ENCODE measurements at places on chromosomes 12 and 14.

DNA sequence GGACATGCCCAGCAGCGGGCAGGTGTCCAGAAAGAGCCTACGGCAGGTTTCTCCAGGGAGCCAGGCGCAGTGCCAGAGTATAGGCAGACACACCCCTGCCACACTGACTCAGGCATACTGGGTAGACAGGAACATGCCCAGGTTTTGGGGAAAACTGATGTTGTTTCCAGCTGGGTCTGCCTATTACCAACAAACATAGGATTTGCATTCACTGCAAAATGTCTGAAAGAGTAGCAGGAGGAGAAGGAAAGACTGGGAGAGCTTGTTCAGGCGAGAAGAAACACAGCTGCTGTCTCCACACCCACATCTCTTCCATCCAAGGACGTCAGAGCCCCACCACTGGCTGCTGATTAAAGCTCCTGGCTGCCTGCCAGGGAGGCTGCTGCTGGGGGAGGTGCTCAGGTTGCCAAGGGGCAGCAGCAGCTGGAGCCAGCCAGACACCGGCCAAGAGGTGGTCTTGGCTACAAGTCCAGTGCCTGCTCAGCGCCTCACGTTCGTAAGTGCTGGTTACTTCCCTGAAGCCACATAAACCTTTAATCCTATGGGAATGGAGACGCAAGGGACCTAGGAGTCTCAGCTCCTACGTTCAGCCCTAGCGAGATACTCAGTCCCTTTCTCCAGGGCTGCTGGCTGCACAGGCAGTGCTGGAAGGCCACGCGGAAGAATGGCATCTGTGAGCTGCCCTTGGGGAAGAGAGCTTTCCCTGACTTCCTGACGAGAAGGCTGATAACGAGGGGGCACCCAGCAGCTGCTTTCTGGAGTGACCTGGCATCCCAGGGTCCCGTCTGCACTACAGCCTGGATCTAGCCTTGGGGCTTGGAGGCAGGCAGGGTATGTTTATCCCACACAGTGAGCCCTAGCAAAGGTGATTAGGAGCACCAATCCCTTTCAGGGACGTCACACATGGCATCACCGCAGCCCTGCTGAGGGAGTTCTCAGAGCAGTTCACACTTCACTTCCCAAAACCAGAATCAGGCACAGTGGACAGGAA is 58.1 kb downstream of the PLEKHG3 start:
- peak; percentile 75 for DNase-seq

DNA sequence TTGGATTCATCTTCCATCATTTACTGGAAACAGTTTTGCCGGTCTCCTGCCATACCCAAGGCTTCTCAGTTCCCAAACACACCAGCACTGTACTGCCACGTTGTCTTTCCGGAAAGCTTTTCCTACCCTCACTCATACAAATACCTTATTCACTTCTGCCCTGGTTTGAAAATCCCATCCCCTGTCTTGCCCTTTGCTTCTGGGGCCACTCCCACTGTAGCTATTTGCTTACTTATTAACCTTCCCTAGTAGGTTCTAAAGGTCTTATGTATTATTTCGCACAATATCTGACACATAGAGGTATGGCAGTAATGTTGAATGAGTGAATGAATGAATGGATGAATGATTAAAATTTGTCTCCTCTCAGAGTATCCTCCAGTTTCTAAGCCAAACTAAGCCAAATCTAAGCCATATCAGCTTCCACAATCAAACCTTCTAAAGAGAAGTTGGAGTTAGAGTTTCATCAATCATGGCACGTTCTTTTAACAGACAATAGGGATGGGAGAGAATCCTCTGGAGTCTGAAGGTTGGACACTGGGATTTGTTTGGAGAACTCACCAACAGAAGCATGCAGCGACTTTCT is 18.6 kb downstream of the TSPAN8 start:
- DNase-seq, result peak; percentile 83

DNA sequence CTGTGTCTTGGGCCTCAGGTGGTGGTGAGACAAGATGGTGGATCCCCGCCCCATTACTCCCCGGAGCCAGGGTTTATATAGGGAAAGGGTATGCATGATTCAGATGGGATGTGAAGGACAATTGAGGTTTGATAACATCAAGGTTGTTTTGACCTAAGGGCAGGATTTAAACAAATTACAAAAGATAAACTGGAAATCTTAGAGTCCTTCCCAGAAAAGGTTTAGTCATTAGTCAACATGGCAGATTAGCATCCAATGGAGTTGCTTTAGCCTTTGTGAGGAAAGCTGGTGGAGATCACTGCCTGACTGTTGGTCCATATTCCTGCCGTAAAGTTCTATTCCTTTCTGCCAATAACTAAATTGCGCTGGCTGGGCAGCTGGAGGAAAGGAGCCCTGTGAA is 15.6 kb upstream of the FRMD6 start:
- no peak for DNase-seq

- peak; percentile 68 for DNase-seq
Observed at GRCh38 chr12:7142056-7142644, 12.0 kb downstream of the CLSTN3 start.

GRCh38 chr12:95548539-95549391 is 2.5 kb downstream of the USP44 start:
- peak; percentile 87 for DNase-seq

DNA sequence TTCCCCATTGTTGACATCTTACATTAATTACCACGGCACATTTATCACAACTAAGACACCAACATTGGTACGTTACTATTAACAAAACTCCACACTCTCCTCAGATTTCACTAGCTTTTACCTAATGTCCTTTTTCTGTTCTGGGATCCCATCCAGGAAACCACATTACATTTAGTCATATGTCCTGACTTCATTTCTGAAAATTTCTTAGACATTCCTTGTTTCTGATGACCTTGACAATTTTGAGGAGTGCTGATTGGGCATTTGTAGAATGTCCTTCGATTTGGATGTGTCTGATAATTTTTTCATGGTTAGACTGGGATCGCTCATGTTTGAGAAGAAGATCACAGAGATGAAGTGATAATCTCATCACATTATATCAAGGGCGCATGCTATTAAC is 34.6 kb upstream of the ACSM4 start:
- no peak for DNase-seq

GRCh38 chr14:71467361-71467811 is 464.8 kb upstream of the RGS6 start:
- DNase-seq, result no peak

DNA sequence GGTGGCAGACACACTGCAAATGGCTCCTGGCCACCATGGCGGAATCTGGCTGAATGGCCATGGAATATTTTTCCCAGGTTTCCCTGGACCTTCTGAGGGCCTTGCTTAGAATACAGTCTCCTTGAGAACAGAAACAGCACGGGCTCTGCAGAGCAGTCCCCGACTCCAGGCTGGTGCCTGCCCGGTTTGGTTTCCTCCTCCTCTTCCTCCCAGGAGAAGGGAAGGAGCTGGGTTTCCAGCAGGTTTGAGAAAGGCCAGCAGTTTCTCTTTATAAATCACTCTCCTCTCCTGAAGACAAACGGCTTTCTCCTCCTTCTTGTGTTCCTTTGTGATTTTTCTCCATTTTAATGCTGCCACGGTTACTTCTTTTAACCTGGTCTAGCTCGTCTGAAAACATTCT is 106.8 kb upstream of the RFLNA start:
- no peak for DNase-seq
